ENCODE measurements at places on chromosomes 12 and 14.

- DNase-seq, result no peak
These were observed 22.9 kb downstream of the HECTD4 start for GRCh38 chr12:112359290-112359689.

- DNase-seq, result no peak
These were observed 7.2 kb upstream of the ANKRD9 start for GRCh38 chr14:102516531-102517391.

- DNase-seq, result no peak
These were observed 1110.3 kb downstream of the FLRT2 start for GRCh38 chr14:86640288-86640687.

GRCh38 chr12:92061061-92061460 lies 84.6 kb downstream of the BTG1 start:
- DNase-seq, result no peak

- DNase-seq, result no peak
These were observed 481.0 kb downstream of the EGLN3 start for GRCh38 chr14:33469898-33470297.

DNA sequence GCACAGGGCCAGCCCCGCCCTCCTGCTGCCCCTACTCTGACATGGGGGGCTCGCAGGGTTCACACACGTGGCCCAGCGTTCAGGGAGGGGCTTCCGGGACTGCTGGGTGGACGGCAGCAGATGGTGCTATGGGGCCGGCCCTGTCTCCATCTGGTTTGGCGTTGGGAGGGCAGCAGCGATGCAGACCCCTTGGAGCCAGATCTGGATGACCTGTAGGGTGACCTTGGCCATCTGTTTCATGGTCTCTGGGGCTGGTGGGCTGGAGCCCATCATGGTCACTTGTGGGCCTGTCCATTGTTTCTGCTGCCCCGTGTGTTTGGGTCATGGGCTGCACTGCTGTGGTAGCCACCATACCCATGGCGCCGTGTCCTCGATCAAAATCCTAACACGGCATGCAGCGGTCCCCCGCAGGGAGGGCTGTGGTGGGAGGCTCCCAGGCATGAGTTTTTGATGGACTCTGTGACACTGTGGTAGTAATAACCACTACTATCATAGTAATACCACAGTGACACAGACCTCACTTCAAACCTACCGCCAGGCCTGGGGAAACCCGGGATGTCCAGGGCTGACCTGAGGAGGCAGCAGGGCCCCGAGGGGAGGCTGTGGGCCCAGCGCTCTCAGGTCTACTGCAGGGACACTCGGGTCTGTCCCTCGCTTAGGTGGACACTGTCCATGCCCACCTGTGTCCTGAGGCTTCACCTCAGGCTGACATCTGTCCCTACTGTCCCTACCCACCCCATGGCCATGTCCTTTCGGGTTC lies 359.4 kb downstream of the TMEM121 start:
- DNase-seq, result no peak

DNA sequence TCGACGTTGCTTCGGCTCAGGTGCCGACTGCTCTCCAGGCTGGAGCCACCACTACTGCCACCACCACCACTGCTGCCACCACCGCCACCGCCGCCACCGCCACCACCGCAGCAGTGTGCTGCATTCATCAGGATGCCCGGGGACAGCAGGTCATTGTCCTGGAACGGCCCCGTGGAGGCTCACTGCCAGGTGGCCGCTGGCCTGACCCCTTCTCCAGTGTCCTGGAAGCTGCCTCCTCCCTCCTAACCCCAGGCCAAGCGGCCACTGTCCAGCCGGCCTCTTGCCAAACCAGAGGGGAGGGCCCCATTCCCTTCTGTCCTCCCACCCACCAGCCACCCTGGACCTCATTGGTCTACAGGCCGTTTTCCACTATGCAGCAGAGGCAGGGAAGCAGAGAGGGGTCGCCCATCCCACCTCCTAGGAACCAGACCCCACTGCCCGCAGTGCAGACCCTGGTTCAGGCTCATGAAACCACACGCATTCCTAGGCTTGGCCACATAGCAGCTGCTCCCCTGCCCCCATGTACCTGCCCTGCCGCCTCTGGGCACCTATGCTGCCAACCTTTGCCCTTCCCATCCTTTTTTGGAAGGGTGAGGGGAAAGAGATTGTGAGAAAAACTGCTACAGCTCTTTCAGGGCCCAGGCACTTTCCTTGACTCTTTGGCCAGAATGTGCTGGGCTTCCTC lies 15.2 kb downstream of the ARL6IP4 start:
- no peak for DNase-seq

- no peak for DNase-seq
These were observed 65.9 kb downstream of the DAAM1 start for GRCh38 chr14:59254146-59254910.

GRCh38 chr14:99530407-99531155 lies 49.4 kb downstream of the CCNK start:
- DNase-seq, result no peak

DNA sequence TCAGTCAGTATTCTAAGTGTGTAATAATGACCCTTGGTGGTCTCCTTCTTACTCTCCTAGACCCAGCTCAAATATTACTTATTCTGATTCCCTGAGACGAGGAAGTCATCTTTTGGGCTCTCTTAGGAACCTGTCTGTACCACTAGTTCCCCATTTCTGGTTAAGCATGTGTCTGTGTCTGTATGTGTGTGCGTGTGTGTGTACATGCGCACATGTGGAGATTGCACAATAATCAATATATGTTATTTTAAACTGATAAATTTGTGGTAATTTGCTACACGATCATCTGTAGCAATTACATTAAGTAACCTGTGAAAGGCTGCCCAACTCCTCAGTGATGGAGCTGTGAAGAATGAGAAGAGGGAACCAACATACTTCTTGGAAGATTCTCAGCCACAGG lies 132.2 kb downstream of the ASCL4 start:
- no peak for DNase-seq

DNA sequence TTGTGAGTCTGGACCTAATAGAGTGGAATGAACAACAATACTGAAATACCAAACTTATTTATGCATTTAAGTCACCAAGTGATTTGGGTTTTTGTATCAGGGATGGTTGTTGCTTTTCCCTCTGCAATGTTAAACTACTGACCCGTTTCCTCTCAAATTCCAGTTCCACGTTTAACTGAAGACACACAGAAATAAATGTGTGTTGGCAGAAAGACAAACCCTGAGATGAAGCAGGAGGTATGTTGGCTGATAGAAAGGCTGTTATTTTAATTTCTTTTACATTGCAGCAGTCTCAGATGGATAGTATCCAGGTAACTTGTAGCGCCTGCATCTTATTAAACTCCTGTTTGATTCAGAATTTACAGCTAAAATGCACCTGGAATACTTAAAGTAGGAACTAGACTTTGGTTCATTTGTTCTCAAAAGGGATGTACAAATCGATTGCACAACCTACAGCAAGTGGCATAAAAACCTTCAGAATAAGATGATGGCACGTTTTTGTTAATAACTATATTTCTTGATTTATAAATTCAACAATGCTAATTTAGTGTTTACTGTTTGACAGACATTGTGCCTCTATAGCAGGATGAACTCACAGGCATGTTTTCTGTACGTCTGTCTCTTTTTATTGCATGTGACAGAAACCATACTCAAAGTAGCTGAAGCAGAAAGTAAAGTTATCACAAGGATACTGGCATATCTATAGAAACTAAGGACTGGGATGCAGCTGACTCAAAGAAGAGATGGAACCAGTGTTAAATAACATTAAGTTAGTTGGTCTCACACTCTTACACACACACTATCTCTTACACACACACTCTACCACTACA lies 405.7 kb downstream of the ZFP36L1 start:
- DNase-seq, result no peak

- DNase-seq, result no peak
These were observed 5.9 kb downstream of the GOLGA5 start for GRCh38 chr14:92800012-92800411.

DNA sequence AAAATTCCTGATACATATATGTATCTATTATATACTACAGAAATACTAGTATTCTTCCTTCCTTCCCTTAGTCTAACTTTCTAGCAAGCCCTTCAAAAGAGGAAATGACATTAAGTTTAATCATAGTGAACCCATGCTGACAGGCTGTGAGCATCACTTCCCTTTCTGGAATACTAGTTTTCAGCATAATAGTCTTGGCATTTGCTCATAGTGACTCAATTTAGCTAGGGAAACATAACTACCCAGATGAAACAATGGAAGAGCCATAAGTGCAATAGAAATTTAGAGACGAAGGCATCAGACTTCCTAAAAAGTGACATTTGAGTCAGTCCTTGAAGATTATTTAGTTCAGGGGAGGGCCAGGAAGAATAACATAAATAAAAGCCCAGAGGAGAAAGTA lies 184.5 kb upstream of the CRY1 start:
- DNase-seq, result no peak

- DNase-seq, result no peak
These were observed 126.9 kb upstream of the RBM19 start for GRCh38 chr12:114092981-114093380.

GRCh38 chr14:102949062-102949800 lies 26.8 kb downstream of the AMN start:
- DNase-seq, result no peak

DNA sequence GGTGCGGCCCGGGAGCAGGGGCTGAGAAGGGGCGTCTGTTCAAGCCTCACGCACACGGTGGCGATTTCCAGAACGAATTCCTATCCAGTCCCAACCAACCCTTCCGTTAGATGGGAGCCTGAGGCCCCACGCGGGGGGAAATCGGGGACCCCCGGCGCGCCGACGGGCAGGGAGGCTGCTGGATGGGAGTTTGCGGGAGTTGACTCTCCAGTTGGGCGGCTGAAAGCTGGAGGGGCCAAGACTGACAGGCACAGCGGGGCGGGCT lies 9.8 kb downstream of the EXOC3L4 start:
- DNase-seq, result no peak

GRCh38 chr12:20375560-20375959 lies 7.2 kb downstream of the PDE3A start:
- no peak for DNase-seq
